Mesenchymal stem cell (in vitro differentiated cells and primary cell): ENCODE measurements at places on chromosomes 4 and X.

- no peak for DNase-seq
Measured at GRCh38 chrX:154121961-154122360, 22.1 kb upstream of the OPN1LW start.

DNA sequence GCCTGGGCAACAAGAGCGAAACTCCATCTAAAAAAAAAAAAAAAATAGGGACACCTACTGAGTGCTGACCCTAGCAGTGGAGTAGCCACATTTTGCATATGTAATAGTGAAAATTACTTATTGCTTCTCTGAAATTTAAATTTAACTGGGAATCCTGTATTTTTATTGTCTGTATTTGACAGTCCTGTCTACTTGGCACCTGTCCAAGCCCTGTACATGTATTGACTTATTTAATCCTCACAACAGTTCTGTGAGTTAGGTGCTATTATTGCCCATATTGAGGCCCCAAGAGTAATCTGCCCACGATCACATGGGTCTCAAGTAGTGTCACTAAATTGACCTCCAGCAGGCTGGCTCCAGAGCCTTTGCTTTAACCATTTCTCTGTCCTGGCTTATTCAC lies 81.6 kb downstream of the WDR19 start:
- DNase-seq: no peak

- no peak for DNase-seq
Measured at GRCh38 chr4:181998398-181999295, 244.6 kb upstream of the TENM3 start.

DNA sequence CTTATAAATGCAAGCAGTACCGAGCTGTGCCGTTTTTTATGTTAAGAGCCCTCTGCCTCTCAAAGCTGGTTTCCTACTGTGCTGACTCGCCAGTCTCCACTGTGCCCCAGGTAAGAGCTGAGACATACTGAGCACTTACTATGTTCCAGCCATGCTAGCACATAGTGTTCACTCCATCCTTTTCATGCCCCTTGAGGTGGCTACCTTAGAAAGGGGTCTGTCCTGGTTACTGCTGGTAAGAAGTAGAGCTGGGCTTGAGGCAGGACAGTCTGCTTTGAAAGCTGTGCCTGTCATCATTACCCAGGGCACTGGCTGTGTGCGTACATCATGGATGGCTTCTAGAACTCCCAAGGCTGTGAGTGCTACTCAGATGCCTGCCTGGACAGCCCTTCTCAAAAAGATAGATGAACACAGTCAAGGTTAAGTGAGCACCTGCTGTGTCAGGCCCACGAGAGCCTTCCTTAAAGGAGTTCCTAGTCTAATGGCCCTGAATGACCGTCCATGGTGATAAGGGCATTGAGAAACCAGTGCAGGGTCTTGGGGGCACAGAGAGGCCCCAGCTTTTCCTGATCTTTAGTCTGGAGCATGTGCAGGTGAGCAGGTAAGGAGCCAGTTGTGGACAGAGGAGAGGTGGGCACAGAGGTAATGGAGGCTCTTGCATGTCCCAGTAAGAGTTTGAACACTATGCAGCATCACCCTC lies 1.6 kb downstream of the STK32B start:
- DNase-seq: peak; percentile 21

GRCh38 chr4:60400593-60400992 lies 799.5 kb upstream of the ADGRL3 start:
- no peak for DNase-seq

DNA sequence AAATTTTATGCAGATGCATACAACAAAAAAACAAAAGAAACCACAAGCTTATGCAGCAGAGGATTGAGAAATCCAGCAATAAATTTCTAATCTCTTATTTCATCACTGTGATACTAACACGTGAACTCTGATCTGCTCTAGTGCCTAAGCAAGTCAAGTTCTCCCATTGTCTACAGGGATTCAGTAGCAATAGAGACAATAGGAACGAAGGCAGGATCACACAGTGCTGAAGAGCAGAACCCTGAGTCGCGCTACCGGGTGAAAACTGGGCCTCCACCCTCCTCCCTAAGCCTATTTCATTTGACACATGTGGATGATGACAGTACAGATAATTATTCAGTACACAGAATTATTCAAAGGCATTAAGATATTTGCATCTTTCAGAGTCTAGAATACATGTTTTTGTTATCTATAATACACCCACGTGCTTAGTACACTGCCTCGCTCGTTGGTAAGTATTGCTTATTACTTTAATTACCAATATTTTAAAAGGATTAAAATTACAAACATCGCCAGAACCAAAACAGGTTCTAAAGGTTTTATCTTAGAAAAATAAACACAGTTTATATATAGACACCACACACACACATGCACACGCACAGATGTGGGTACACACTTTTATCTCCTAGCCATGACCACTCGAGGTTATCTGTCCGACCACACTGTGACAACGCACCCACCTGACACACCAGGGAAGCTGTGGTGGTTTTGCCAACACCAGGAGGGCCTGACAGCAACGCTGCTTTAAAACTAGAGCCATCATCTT lies 60.1 kb downstream of the RFC1 start:
- DNase-seq: no peak

- DNase-seq: no peak
Measured at GRCh38 chr4:121030711-121031110, 41.6 kb downstream of the NDNF start.

- DNase-seq: no peak
Measured at GRCh38 chrX:23871905-23872546, 35.7 kb downstream of the APOO start.

- no peak for DNase-seq
Measured at GRCh38 chr4:19844446-19844845, 407.3 kb upstream of the SLIT2 start.

DNA sequence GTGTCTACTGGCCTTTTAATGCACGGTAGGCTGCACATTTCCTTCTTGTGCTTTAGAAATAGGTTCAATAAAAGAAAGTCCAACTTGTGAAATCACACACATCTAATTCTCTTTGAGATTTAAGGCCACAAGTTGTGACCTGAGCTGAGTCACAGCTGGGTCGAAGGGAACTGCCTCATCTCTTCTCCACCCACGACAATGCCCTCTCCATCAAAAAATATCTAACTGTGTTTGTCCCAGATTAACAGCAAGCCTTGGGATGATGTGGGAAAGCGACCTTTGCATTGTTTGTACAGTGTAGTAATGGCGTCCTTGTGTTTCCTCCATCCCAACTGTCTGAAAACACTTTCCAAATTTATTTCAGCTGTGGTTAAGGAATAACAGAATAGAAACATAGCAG lies 168.9 kb downstream of the AMELX start:
- no peak for DNase-seq

DNA sequence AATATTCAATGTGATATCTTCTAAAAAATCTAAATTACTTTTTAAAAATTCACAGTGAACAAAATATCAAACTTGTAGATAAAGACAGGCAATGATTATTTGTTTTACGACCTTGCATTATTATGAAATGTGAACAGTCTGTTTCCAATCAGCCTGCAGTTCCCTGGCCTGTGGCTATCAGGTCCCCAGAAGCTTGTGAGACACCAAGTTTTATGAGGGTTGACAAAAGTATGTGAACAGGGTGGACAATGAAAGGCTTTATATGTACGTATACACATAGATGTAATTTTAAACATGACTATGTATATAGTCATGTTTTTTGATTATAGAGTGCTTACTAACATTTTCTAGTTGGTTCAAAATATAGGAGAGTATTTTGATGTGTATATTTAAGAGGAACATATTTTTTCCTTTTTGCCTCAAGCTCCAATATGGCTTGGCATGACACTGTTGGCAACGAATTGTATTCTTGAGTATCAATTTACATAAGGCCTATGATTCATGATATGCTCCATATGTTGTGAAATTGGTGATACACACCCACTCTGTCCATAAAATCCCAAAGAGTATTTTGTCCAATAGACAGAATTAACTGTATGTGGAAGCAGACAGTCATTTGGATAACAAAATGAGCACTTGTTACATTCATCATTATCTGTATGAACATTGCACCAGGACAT lies 55.7 kb downstream of the BTC start:
- no peak for DNase-seq

- no peak for DNase-seq
Measured at GRCh38 chrX:43962636-43963035, 10.6 kb downstream of the NDP start.

DNA sequence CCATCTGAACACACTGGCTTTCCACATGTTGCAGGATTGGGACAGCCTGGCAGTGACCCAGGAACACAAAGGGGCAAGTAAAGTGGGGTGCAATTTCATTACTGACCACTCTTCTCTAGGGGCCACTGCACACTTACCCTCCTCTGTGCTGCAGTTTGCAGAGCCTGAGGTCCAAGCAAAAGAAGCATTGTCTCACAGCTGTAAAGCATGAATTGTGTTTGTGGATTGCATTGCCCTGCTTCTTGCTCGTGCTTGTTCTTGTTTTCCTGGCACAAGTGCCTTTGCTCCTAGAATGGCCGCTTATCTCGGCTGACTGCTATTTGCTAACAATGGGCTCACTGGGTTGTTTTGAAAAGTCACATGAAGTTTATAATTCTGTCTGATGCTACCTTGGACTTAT lies 209.1 kb upstream of the JADE1 start:
- peak; percentile 52 for DNase-seq

- DNase-seq: peak; percentile 34
Measured at GRCh38 chrX:49876750-49877149, 2.5 kb upstream of the USP27X start.

- DNase-seq: no peak
Measured at GRCh38 chrX:6227935-6228334, 732 bp downstream of the NLGN4X start.

- DNase-seq: no peak
Measured at GRCh38 chr4:101393256-101393655, 45.9 kb upstream of the PPP3CA start.

DNA sequence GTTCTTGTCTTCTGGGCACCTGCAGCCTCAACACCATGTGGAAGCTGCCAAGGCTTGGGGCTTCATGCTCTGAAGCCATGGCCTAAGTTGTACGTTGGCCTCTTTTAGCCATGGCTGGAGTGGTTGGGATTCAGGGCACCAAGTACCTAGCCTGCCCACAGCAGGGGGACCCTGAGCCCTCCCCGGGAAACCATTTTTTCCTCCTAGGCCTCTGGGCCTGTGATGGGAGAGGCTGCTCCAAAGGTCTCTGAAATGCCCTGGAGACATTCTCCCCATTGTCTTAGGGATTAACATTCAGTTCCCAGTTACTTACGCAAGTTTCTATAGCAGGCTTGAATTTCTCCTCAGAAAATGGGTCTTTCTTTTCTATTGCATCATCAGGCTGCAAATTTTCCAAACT lies 269.3 kb downstream of the NAP1L3 start:
- no peak for DNase-seq

DNA sequence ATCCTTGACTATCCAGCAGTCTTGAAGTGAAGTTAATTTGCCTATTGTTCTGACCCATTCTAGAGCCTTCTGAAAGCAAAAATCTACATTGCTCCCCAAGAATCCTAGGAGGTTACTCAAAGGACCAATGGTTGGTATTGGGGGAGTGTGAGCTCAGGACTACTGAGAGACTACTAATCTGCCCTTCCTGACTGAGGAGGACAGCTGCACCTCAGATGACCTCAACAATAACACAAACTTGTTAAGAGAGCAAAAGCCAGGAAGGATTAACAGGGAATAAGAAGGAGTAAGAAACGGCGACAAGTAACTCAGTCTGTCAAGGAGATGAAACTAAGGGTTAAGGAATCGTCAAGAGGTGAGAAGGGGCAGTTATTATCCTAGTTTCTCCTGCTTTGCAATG lies 43.4 kb downstream of the IDS start:
- DNase-seq: no peak

DNA sequence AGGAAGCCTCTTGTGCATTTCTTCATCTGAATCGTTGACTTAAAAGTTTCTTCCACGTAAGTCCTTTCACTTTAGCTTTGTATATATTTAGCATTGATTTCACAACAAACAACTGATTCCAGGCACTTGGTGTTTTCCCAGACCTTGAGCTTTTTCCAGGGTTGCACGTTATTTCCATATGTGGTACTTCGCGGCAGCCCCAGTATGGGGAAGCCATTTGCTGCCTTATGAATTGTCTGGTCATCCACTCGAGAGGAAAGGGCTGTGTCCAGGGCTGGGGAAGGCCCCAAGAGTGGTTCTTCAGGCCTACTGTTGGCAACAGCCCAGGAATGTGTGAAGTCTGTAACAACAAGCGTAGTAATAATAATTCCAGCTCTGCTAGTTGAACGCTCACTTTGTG lies 2.8 kb upstream of the TLR8 start:
- peak; percentile 77 for DNase-seq

GRCh38 chrX:119007189-119007770 lies 32.9 kb downstream of the LONRF3 start:
- DNase-seq: no peak

DNA sequence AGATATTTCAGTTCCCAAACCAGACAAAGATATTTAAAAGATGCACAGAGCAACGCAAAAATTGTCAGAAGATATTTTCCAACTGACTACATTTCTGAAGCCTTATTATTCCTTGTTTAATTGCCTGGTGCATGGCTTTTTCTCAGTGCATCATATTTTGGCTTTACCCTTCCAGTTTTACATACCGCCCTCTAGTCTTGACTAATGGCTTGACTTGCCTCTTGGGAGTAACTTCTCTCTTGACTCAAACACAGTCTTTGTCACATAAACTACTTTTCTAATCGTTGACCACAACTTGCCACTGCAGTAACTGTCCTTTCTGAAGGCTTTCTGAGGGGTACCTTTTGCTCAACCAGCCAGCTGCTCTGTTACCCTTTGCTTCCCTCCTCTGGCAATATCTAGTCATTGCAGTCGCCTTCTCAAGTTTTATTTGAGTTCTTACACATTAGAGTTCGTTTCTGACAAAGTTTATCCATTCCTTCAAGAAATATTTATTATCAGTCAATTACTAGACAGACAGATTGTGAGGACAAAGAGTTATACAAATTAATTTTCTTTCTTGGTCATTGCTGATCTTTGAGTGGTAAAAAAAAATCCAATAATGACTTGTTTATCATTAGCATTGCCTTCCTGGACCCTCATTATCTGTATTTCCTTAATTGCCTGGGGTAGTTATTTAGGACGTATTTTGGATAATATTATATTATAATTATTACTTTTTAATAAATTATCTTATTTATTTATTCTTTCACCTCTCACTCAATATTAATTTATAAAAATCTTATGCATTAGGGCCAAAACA lies 506.9 kb upstream of the PCDH10 start:
- peak; percentile 67 for DNase-seq

- DNase-seq: no peak
Measured at GRCh38 chr4:165635381-165635780, 237.7 kb upstream of the TLL1 start.

- DNase-seq: peak; percentile 70
Measured at GRCh38 chr4:16721613-16722291, 176.7 kb downstream of the LDB2 start.

- no peak for DNase-seq
Measured at GRCh38 chr4:72552447-72552846, 16.6 kb downstream of the ADAMTS3 start.
